ENCODE measurements at places on chromosomes 2 and 18. TPM values are rescaled to one million over a fixed set of nuclear protein-coding genes. Genes with fewer than 3 reads are reported as not detected.

- peak; percentile 78 for DNase-seq
These were observed 683 bp downstream of the STK39 start for GRCh38 chr2:168246483-168247340.

DNA sequence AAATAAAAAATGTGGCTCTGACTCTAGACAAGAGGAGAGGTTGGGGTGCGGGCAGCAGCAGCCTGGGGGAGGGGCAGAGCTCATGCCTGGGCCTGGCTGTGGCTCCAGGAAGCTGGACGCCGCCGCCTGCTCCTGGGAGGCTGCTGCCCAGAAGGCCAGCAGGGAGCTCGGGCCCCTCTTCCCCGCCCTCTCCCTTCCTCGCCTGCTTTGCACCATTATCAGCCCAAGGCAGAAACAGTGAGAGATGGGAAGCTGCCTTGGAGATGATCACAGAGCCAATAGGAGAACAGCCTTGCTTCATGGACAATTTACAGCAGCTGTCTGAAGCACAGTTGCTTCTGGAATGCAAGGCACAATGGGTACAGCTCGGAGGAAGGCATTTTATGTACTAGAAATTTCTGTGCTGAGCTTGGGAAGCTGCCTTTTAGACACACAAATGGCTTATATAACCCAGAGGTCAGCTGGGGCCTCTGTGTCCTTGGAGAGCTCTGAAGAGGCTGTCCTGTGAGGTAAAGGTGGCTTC is 55.3 kb upstream of the AFF3 start:
- no peak for DNase-seq

The CERKL gene
- 0.14 TPM for total RNA-seq

GRCh38 chr2:18517386-18517785 is 43.1 kb downstream of the RDH14 start:
- no peak for DNase-seq

The PSD4 gene
- 85.9 TPM for total RNA-seq

The FAM168B gene
- total RNA-seq: 55.0 TPM

The SAG gene
- not detected for total RNA-seq

DNA sequence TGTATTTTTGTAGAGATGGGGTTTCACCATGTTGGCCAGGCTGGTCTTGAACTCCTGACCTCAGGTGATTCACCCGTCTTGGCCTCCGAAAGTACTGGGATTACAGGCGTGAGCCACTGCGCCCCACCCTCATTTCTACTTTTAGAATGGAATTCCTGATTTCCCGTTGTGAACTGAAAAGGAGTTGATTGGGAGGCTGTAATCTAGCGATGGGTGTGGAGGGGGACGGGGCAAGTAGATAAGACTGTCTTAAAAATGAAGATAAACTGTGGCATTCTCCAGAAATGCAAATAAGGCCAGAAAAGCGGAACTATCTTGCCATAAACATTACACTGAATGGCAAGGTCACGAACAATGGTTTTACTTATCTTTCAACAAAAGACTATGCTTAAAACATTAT is 135.4 kb downstream of the TRIB2 start:
- DNase-seq: no peak

The SCN3A gene
- total RNA-seq: 0.12 TPM

The MYL12B gene
- 293 TPM for total RNA-seq

GRCh38 chr2:66682476-66682875 is 247.6 kb downstream of the MEIS1 start:
- no peak for DNase-seq

The MYO7B gene
- 0.37 TPM for total RNA-seq

- no peak for DNase-seq
These were observed 75.7 kb downstream of the ADAM23 start for GRCh38 chr2:206518997-206519396.

The LTBP1 gene
- total RNA-seq: 0.14 TPM

- DNase-seq: no peak
These were observed 58.2 kb downstream of the ADI1 start for GRCh38 chr2:3460831-3461800.

DNA sequence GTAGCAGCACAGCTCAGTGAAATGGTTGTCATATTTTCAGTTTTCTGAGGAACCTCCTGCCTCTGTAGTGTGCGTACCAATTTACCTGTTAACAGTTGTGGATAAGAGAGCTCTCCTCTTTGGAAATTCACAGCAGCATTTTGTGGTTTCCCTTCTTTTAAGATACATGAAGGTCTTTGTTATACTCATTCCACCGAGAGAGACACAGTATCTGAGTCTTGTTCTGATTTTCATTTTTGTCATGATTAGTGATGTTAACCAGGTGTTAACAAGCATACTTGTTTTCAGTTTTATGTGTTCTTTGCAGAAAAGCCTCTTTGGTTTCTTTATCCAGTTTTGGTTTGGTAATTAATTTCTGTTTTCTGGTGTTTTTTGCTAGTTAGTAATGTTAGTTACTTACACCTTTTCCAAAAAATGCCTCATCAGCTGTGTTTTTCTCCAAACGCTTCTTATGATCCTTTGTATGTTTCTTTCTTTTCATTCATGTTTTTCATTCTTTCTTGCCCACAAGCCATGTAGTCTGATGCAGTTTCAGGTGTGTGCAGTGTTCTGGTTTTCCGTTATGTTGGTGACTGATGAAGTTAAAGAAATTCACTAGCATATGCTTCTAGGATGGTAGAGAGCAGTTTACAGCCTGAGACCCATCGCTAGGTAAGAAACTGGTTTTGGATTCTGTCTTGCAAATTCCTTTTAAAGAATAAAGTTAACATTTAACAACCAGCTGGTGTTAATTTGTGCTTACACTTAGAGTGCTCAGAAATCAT is 30.1 kb downstream of the CCDC74A start:
- no peak for DNase-seq

DNA sequence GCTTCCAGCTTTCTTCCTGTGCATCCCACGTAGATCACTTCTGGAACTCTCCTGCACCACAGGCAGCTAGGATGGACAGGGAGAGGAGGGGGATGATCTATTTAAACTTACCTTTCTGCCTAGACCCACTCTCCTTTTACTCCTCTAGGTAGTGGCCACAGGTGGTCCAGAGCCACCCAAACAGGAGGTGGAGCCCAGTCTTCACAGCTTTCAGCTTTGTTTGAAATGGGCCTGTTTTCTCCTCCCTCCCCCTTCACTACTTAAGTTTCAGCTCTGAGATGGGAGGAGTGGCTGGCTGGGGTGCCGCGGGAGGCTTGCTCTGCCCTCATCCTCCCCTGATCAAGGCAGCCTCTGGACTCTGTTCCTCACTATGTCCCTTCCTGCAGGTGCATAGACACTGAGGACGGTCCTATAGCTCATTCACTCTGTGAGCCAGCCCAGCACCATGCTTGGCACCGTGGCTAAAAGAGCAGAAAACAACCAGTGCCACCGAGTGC is 12.6 kb upstream of the CELF4 start:
- DNase-seq: no peak

GRCh38 chr2:27185331-27186026 is 26.4 kb upstream of the ATRAID start:
- DNase-seq: no peak

The SKOR2 gene
- total RNA-seq: not detected

- DNase-seq: no peak
These were observed 21.8 kb upstream of the HTR2B start for GRCh38 chr2:231146665-231147064.

The POTEC gene
- total RNA-seq: not detected

DNA sequence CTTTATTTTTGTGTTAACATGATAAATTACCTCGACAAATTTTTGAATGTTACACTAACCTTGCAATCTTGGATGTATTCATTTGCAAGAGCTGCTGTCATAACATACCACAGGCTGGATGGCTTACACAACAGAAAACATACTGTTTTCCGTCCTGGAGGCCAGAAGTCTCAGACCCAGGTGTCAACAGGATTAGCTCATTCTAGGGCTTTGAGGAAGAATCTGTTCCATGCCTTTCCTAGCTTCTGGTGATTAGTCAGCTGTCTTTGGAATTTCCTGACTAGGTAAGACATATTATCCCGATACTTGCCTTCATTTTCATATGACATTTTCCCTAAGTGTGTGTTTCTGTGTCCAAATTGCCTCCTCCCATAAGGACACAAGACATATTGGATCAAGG is 188.6 kb upstream of the CDH19 start:
- no peak for DNase-seq

The CXCR2 gene
- total RNA-seq: 0.17 TPM

All from activated naive CD4-positive, alpha-beta T cell treated with anti-CD3 and anti-CD28 coated beads for 36 hours (primary cell).